ENCODE measurements at places on chromosomes 5 and 9.

GRCh38 chr5:54049963-54050362, 260.4 kb downstream of the ARL15 start:
- no peak for DNase-seq

GRCh38 chr5:96074870-96075269, 113.2 kb upstream of the ELL2 start:
- no peak for DNase-seq

DNA sequence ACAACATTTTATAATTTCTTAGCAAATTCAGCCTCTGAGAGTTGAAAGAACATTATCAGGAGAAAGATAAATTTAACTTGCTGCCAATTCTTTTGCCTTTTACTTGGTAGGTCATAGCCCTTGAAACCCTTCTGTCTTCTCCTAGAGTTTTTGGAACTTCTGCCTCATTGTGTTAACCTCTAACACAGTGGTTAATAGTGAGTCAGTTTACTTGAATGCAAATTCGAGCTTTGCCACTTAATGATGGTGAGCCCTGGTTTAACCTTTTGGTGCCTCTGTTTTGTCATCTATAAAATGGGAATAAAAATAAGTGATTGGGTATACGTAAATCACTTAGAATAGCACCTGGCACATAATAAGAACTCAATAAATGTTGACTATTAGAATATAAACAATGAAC, 1.8 kb upstream of the INIP start:
- no peak for DNase-seq

DNA sequence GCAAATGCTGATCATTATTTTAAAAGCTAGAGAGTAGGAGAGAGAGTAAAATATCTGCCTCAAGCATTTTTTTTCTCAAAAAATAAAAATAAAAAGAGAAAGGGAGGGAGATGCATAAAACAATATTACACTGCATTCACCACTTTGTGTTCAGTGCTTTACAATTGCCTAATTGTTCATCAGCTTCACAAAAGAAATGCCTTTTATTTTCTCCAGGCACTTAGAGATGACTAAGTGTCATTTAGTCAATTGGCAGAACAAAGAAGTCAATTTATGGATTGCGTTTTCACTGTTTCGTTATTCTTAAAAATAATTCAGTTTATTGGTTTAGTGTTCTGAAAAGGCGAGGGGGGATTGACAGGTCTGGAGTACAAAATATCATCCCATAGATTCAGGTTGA, 232.5 kb upstream of the CCNH start:
- no peak for DNase-seq

DNA sequence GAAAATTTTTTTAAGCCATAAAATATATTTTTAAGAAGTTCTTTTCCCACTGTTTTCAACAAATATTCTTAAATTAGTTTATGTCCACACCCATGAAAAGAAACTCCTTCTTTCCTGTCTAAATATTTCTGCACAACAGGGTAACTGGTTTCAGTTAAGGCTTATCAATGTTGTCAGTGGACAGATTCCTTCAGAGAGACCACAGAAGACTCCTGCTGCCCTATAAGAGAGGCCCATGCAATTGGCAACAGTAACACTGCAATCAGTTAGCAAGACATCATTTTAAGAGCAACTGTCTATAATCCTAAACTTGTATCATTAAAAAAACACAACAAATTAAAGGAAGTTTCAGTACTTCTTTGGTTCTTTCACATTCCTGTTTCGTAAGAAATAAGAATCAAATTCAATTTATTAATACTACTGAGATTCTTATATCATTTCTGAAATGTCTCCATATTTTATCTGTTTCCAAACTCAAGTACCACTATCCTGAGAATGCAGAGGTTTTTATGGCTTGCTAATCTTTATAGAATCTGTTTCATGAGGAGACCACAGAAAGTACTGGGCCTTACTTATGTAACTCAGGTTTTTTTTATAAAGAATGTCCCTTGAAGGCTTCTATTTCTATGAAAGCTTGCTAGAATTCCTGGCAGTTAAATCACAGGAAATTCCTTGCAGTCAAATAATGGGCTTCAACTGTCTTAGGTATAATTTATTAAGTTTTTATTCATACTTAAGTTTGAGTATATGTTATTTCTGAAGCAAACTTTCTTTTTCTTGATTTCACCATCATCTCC, 240.2 kb downstream of the RFX3 start:
- DNase-seq, result no peak

DNA sequence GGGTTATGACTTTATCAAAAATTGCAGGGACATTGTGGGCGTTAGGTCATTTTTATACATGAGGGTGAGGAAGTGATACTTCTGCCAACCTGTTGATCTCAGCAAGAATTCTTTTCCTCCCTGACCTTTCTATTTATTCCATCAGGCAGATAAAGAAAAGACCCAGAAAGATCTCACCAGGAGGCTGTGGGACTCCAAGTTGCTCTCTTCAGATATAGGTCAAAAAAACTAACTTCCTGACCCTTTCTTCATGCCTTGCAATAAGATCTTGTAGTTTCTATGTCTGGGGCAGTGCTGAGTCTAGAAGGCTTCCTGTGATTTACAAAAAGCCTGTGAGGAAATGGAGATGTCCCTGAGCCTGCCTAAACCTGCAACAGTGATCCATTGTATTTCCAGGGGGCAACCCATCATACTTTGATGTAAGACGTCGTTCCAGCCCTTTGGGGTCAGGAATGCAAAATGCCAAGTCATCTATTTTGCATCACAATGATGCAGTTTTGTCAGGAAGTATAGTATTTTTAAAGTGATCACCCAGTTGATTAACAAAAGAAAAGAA, 22.0 kb upstream of the PIK3R1 start:
- no peak for DNase-seq

DNA sequence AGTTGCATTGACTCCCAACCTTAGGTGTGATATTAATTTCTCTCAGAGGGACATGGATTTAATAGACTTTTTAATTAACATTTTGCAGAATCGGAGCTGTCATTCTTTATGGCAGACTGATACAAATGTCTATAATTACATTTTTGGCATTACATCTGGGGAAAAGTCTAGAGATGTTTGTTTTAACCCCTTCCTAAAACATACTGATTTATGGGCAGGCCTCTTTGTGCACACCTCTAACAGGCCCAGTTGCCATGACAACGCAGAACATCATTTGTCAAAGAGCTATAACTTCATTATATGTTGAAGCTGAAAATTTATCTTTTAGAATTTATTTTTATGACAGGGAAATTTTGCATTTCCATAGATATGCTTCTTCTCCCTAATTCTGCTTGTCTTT, 158.5 kb downstream of the NTRK2 start:
- no peak for DNase-seq

GRCh38 chr9:90142580-90142979, 500.0 kb downstream of the DIRAS2 start:
- DNase-seq, result peak; percentile 35

- DNase-seq, result no peak
Measured at GRCh38 chr9:129598089-129598596, 22.8 kb downstream of the C9orf50 start.

DNA sequence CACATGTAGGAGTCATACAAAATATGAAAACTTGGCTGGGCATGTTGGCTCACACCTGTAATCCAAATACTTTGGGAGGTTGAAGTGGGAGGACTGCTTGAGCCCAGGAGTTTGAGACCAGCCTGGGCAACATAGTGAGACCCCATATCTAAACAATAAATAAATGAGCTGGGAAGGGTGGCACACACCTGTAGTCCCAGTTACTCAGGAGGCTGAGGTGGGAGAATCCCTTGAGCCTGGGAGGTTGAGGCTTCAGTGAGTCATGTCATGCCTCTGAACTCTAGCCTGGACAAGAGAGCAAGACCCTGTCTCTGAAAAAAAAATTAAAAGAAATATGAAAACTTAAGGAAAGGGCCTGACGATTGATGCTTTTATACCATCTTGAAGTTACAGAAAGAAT, 112.4 kb upstream of the RAI14 start:
- no peak for DNase-seq

DNA sequence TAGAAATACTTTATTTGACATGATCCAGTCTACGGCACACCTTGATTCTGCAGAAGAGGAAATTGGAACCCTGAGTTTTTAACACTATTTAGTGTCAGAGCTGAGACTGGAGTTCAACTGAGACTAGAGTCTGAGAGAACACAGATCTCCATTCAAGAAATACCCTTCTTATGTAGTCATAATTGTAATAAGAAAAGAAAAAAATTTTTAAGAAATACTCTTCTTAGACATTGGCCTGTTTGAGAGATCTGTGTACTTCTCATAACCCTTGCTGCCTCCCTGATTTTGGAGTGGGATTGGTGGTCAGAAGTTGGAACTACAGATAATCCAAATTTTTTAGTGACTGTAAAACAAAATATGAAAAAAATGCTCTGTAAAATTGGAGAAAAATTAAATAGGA, 253.4 kb downstream of the ARRDC3 start:
- no peak for DNase-seq

GRCh38 chr5:66113160-66113559, 30.9 kb upstream of the SREK1 start:
- DNase-seq, result no peak

GRCh38 chr5:72653586-72653985, 146.4 kb upstream of the ZNF366 start:
- no peak for DNase-seq

- no peak for DNase-seq
Measured at GRCh38 chr5:157497875-157498611, 38.0 kb downstream of the NIPAL4 start.

- DNase-seq, result no peak
Measured at GRCh38 chr5:172843825-172844576, 9.9 kb downstream of the ERGIC1 start.

- DNase-seq, result no peak
Measured at GRCh38 chr5:113804264-113804663, 290.8 kb downstream of the YTHDC2 start.

- no peak for DNase-seq
Measured at GRCh38 chr5:109655841-109656240, 33.9 kb upstream of the MAN2A1 start.

DNA sequence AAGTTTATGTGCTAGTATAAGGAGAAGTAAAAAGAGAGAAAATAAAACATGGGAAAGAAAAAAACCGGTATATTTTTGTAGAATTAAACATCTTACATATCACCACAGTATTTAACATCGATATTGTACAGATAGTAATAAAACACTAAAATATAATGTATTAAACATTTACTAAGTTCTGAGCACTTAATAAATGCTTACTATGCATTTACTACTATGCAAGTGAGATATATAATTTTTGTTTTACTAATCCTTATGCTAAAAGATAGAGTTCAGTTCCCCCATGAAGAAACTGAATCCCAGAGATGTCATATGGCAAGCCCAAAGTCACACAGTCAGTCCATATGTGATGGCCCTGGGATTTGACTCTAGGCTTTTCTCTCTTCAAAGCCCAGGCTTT, 51.1 kb downstream of the SH3TC2 start:
- DNase-seq, result no peak

GRCh38 chr5:154287136-154287535, 96.6 kb downstream of the GALNT10 start:
- DNase-seq, result no peak

All from activated T-cell treated with anti-CD3 and anti-CD28 coated beads, Interleukin-2, amount 50 U/mL, for 1 hour (primary cell).